ENCODE measurements at places on chromosomes 2 and 18. TPM values are rescaled to one million over a fixed set of nuclear protein-coding genes. Genes with fewer than 3 reads are reported as not detected.

The TMEM247 gene
- total RNA-seq: not detected

The KYNU gene
- total RNA-seq: not detected

The QPCT gene
- total RNA-seq: not detected

- DNase-seq: no peak
These were observed 35.9 kb downstream of the SMC6 start for GRCh38 chr2:17717666-17718065.

GRCh38 chr2:237026981-237027711 is 58.5 kb upstream of the COPS8 start:
- DNase-seq: peak; percentile 76

DNA sequence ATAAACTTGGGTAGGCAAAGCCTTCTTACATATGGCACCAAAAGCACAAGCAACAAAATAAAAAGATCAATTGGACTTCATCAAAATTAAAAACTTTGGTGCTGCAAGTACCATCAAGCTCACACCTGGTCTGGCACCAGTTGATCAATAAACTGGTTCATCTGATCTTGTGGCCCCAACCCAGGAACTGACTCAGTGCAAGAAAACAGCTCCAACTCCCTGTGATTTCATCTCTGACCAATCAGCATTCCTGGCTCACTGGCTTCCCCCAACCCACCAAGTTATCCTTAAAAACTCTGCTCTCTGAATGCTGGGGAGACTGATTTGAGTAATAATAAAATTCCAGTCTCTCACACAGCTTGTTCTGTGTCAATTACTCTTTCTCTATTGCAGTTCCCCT is 8.4 kb downstream of the EPG5 start:
- DNase-seq: no peak

- no peak for DNase-seq
These were observed 28.3 kb upstream of the STARD7 start for GRCh38 chr2:96236882-96237281.

GRCh38 chr18:26556573-26556972 is 8.2 kb upstream of the KCTD1 start:
- DNase-seq: no peak

- no peak for DNase-seq
These were observed 23.5 kb upstream of the ELAC1 start for GRCh38 chr18:50944245-50944932.
